ENCODE measurements at places on chromosomes 16 and 17.

DNA sequence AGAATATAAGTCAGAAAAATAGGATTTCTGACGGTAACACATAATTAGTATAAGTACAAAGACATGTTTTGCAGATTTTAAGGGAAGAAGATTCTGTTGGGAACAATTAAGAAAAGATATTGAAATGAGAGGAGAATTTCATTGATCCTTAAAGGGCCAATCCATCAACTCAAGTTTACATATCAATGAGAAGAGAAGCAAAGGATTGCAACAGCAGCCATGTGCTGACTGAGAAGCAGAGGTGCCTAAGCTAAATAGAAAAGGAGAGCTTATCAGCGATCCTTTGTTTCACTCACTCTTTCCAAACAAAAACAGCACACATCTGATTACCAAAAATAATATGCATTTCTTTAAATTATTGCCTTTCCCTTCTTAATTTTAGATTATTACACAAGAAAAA is 94.6 kb downstream of the ITFG1 start:
- DNase-seq = no peak

DNA sequence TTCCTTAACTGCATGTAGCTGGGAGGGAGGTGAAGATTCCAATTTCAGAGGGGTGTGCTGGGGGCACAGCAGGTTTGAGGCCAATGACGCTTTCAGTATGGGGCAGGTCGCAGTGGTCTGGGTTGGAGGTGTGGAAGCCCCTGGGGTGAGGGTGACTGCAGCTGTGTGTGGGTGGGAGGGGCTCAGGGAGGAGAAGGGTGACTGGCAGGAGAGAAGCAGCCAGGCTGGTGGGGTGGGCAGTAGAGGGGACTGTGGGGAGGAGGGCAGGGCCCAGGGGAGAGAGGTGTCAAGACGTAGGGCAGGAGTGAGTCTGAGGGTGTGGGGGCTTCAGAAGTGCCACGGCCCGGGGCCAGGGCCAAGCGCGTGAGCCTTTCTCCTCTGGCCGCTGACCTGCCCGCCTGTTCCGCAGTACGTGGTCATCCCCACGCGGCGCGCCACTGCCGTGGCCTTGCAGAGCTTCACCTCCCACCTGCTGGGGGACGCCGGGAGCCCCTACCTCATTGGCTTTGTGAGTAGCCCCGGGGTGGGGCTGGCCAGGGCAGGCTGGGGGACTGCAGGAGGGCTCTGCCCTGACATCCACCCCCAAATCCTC is 19.4 kb downstream of the MYBBP1A start:
- no peak for DNase-seq

DNA sequence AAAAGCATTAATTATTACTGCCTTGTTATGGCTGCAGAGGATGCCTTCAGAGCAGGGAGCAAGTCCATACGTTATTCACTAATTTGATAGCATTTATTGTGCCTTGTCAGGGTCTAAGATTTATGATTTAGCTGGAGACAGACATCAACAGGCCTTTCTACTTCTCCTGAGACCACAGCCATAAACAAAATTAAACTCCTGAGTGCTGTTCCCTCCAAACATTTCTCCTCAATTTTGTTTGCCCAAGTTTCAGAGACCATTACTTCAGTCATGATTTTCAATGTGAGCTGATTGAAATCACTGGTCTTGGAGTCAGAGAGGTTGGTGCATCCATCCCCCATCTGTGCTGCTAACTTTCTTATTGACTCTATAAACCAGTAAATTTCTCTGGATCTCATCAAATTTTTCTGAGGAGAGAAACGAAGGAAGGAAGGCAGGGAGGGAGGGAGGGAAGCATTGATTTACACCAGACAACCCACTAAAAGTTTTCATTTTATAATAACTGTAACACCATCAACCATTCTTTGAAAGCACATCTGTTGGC is 423.6 kb upstream of the CDH11 start:
- peak; percentile 53 for DNase-seq

- DNase-seq = no peak
Measured at GRCh38 chr16:31031276-31031675, 2.1 kb upstream of the STX4 start.

GRCh38 chr17:7237761-7238419 is 1.4 kb downstream of the PHF23 start:
- DNase-seq = peak; percentile 77

GRCh38 chr17:39769974-39770587 is 32.3 kb downstream of the GRB7 start:
- DNase-seq = peak; percentile 33

- no peak for DNase-seq
Measured at GRCh38 chr17:47654991-47655390, 5.3 kb downstream of the KPNB1 start.

DNA sequence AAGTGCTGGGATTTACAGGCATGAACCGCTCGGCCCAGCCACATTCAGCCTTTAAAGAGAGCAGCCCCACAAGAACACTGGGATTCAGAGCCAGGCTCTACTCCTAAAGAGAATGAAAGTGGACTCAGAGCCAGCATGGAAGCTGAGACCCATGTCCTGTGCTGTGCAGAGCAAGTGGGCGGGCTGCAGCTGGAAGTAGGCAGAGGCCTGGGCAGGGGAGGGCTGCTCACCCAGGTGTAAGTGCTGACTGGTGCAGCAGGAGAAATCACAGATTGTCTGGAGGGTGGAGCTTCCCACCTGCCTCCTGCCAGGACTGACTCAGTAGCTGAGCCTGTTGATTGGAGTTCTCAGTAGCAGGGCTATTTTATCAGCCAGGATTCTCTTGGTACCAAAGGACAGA is 178.7 kb downstream of the KATNIP start:
- DNase-seq = no peak

- DNase-seq = peak; percentile 35
Measured at GRCh38 chr16:66457888-66458287, 30.8 kb downstream of the BEAN1 start.

- DNase-seq = no peak
Measured at GRCh38 chr17:77815127-77815905, 143.2 kb upstream of the TNRC6C start.

- DNase-seq = no peak
Measured at GRCh38 chr17:56849131-56849530, 15.2 kb downstream of the DGKE start.

- no peak for DNase-seq
Measured at GRCh38 chr17:37092071-37092470, 143.3 kb downstream of the AATF start.

DNA sequence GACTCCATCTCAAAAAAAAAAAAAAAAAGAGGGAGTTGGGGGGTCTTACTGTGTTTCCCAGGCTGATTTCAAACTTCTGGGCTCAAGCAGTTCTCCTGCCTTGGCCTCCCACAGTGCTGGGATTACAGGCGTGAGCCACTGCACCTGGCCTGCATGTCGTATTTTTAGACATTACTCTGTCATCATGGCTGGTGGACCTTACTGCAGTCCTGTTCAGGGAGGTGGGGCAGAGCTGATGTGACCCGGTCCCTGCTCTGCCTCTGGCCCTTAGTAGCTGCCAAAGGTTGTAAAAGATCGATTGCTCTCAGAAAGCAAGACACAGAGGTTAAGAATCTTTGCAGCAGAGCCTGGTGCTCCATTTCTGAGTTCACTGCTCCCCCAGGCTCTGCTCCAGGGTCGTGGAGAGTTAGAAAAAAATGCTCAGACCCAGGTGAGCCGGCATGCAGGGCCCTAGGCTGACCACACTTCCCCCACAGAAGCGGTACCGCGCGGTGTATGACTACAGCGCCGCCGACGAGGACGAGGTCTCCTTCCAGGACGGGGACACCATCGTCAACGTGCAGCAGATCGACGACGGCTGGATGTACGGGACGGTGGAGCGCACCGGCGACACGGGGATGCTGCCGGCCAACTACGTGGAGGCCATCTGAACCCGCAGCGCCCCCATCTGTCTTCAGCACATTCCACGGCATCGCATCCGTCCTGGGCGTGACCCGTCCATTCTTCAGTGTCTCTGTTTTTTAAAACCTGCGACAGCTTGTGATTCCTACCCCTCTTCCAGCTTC is 7.1 kb upstream of the LASP1NB start:
- DNase-seq = no peak

- DNase-seq = no peak
Measured at GRCh38 chr17:6304894-6305612, 129.9 kb downstream of the AIPL1 start.

GRCh38 chr16:69888005-69888590 is 63.0 kb upstream of the CLEC18A start:
- no peak for DNase-seq

DNA sequence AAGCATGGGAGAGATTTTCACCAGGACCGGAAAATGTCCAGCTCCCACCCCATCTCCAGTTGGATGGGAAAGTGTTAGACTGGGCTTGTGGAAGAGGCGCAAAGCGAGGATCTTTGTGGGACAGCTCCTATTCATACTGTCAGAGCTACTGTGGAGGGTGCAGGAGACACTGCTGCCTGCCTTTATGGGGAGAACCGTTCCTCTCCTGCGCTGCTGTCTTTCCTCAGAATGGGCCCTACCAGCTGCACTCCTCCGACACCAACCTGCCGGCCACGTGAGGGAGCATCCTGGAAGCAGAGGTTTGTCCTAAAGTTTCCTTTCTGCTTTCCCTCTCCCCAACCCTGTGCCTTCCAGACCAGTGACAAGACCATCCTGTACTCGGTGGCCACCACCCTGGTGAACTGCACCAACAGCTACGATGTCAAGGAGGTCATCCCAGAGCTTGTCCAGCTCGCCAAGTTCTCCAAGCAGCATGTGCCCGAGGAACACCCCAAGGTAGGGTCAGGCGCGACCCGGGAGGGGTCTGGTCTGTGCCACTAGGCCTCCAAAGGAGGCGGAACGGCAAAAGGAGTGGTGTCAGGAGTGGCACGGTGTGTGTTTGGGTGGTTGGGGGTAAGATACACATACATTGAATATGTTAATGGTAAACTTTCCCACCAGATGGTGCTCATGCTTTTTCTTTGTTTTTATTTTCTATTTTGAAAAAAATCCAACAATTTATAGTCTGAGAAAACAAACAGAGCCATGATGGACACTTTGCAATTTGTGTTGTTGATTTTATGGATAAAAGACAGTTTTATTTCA is 23.0 kb downstream of the SLC35G3 start:
- peak; percentile 5 for DNase-seq

DNA sequence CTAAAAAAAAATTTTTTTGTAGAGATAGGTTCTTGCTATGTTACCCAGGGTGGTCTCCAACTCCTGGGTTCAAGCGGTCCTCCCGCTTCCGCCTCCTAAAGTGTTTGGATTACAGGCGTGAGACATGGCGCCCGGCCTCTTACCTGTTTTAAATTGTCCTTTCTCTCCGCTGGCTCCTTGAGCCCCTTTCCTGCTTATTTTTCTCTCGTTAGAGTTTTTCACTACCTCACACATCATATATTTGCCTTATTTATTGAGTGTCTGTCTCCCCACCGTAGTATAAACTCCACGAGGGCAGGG is 760 bp upstream of the SEC14L5 start:
- DNase-seq = no peak

DNA sequence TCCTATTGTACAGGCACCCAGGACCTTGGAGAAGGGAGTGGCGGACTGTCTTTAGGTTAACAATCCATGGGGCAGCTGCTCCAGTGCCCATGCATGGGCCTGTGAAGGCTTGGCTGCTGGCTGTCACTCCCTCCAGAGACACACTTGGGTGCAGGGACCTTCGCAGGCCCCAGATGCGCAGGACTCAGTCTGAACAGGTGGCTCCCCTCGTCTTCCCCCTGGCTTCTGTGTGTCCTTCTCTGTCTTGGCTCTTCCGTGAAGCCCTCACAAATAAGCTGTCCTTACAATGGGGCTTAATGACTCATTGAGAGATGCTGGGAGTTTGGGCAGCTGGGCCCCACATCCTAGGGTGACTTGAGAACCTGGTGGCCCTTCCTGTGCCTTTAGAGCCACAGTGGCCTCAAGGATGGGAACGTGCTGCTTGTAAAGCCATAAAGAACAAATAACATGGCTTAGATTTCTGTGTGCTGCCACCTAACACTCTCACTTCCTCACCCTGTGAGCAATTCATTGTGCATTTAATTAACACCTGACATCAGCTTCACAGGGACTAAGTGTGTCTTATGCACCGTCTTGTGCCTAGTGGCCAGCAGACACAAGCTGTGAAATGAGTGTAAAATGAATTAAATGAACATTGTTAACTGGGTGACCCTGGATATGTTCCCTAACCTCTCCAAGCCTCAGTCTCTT is 340.7 kb downstream of the SNX29 start:
- no peak for DNase-seq

DNA sequence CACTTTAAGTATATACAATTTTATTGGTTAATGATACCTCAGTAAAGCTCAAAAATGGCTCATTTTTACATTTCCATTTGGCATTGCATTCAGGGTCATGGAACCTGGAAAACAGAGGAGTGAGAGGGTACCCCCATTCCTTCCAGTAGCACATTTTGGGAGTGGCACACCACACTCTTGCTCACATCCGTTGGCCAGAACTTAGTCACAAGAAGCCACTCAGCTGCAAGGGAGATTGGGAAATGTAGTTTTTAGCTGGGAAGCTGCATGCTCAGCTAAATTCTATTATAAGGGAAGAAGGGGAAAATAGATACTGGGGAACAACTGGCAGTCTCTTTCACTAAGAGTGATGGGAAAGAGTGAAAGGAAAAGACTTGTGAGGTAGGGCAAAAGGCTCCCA is 102.5 kb upstream of the TMEM97 start:
- no peak for DNase-seq

- no peak for DNase-seq
Measured at GRCh38 chr16:82542714-82543113, 84.1 kb upstream of the CDH13 start.

- DNase-seq = no peak
Measured at GRCh38 chr17:55702150-55702549, 20.5 kb downstream of the TMEM100 start.

DNA sequence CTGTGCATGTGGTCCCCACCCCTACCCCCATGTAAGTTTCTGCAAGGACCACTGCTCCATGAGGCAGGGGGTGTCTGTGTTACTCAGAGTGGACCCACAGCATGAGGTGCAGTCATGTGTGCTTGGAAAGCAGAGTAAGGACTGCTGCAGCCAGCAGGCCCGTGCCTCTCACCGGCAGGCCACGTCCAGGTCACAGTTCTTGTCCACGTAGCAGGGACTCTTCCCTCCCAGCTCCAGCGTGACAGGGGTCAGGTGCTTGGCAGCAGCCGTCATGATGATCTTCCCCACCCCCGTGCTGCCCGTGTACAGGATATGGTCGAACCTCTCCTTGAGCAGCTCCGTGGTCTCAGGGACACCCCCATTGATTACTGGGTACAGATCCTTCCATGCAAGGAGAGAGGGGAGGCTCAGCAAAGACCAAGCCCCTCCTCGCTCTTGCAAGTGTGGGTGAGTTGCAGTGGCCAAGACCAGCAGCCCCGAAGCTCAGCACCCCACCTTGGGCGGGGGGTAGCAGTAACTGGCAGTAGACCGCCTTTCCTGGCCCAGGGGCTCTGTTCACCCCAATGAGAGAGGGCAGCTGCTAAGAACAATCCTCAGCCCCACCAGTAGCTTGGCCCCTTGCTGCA is 6.2 kb downstream of the ALDH3A1 start:
- DNase-seq = no peak

- DNase-seq = peak; percentile 71
Measured at GRCh38 chr16:58487566-58488351, 12.2 kb upstream of the NDRG4 start.

GRCh38 chr16:29025218-29025617 is 40.4 kb downstream of the LAT start:
- no peak for DNase-seq

GRCh38 chr17:80433916-80434666 is 19.1 kb downstream of the ENDOV start:
- no peak for DNase-seq

Measured in fibroblast of skin of abdomen (primary cell).